ENCODE measurements at places on chromosomes 12 and 14.

DNA sequence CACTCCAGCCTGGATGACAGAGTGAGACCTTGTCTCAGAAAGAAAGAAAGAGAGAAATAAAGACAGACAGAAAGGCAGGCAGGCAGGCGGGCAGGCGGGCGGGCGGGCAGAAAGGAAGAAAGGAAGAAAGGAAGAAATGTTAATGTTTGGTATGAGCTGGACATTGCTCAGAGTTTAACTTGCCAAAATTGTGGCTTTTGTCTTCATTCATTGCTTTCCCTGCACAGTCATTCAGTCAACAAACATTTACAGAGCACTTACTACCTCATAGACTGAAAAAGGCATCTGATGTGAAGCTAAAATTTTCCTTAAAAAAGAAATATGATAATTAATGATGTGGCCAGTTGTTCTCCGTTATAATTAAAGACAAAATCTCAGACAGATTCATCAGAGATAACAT is 247.1 kb downstream of the SPTSSA start:
- no peak for DNase-seq

DNA sequence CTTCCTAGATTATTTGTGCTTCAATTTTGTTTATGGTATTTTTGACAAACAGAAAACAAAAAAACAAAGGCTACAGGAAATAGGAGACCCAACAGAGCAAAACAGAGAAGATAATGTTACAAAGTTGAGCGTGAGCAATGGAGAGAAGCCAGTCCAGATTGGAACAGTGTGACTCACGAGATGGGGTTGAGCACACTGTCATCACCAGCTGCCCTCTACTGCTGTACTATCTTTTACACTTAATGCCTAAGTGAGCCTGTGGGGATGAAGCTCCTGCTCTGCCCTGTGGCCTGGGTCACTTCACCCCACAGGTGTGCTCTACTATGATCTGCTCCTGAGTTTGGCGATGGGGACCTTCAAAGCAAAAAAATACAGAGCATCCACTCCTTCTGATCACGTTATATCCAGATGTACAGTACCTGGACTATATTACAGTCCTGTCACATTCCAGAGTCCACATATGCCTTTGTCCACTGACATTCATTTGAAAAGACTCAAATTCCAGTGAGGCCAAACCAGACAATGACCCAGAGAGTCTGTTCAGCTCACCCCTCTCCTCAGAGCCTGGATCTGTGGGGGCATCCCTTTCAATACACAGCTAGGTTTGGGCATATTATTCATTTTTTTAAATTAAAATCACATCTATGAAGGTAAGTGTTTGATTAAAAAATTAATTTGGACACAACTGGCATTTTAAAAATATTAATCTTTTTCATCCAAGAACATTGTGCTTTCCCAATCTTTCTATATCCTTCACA is 4.4 kb downstream of the IPO8 start:
- DNase-seq: no peak

DNA sequence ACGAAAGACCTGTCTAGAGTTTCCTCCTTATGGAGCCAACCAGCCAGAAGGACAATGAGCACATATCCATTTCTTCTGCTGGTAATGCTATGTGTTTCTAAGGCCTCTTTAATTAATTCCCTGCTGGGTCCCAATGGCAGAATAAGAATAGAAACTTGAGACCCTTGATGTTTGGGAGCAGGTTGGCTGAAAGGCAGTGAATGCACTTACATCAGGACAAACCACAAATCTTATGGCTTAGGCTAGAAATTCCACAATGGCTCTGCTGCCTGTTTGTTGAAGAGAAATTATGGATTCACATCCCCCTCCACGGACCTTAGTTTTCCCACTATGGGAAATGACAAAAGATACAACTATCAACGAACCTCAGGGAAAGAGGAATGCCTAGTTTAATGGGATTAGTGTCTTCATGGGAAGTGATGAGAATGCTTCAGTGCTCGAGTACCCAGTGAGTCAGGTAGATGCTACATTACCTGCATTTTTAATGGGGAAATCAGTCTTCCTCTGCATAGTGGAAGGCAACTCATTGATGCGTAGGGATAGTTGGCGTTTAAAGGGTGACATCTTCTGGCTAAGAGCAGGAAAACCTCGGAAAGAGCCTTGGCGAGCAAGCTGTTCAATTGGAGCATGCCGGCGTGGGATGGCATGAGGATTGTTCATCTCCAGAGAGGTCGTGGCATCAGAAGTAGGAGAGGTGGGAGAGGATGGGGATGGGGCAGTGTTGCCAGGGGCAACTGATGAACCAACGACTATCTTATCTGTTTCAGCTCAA is 46.5 kb downstream of the PAPLN start:
- no peak for DNase-seq

GRCh38 chr12:67460388-67460787 is 188.2 kb upstream of the DYRK2 start:
- DNase-seq: no peak

- DNase-seq: no peak
Measured at GRCh38 chr12:123065676-123066383, 85.1 kb downstream of the PITPNM2 start.

- no peak for DNase-seq
Measured at GRCh38 chr12:126107659-126108058, 1042.4 kb downstream of the AACS start.

DNA sequence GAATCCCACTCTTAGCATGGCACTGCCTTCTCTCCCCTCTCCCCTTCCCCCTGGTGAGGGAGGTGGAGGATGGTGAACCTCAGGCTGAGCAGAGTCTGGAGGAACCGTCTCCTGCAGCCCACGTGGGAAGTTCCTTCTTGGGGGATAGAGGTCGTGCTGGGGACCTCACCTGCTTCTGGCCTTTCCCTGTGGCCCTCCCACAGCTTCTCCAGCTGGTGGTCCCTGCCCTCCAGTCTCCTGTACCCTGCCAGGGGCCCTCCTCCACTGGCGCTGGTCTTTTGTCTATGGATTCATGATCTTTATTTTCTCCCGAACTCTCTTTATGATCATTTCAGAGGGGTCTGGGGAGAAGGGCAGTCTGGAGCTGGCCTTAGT is 9.0 kb upstream of the MTA1 start:
- DNase-seq: no peak

- no peak for DNase-seq
Measured at GRCh38 chr12:63496654-63497053, 171.6 kb downstream of the DPY19L2 start.

DNA sequence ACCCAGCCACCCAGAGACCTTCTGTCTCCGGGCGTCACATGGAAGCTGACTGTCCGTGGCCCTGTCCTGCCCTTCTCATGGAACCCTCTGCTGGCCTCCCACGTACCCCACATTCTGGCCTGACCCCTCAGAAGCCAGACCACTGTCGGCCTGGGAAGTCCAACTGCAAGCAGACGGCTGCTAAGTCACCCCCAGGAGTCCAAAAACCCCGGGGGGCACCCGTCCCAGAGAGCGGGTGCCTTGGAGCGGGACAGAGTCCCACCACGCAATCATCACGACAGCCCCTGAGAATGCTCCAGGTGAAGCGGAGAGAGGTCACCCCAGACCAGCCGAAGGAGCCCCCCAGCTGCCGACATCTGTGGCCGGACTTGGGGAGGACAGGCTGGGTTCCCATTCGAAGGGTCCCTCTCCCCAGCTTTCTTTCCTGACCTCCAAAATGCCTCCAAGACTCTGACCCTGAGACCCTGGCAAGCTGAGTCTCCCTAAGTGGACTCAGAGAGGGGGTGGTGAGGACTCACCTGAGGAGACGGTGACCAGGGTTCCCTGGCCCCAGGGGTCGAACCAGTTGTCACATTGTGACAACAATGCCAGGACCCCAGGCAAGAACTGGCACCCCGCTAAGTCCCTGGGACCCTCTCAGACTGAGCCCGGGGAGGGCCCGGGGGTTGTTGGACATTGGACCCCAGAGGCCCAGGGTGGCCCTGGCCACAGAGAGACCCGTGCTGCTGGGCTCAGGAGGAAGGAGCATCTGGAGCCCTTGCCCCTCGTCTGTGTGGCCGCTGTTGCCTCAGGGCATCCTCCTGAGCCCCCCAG is 337.1 kb downstream of the TMEM121 start:
- no peak for DNase-seq

GRCh38 chr14:77590845-77591485 is 25.5 kb downstream of the SPTLC2 start:
- no peak for DNase-seq

Data from activated CD8-positive, alpha-beta memory T cell treated with anti-CD3 and anti-CD28 coated beads for 1 hour (primary cell).